ENCODE measurements at places on chromosomes 4 and X.

DNA sequence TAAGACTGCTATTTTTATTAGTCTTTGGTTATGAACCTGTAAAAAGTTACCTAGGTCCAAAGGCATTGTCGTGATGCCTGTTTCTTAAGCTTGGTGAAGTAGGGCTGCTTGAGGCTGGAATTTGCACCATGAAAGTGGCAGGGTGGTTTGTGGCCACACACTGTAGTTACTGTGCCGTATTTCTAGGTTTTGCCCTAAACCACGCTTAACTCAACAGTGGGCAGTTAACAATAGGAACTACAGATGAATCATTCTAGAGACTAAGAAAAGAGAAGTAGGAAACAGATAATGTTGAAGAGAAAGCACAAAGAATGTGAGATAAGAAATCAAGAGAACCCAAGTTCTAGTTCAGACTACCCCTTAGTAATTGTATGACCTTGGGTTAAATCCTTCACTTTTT is 11.5 kb downstream of the ETNPPL start:
- DNase-seq, result no peak

DNA sequence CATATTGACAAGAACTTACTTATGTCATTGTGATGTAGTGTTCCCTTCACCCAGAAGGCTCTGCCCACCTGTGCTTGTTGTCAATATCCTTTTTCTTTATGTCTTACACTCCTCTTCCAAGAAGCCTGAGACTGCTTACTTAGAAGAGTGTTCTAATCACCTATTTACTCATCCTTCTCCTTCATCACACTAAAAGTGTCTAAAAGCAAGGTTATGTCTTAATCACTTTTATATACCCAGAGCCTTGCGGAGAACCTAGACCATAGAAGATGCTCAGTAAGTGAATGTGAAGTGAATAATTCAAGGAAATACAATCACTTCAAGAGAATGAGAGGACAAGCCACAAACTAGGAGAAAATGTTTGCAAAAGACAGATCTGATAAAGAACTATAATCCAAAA is 177.6 kb upstream of the S100G start:
- no peak for DNase-seq

- no peak for DNase-seq
These were observed 196.8 kb upstream of the ATP6AP2 start for GRCh38 chrX:40383969-40384368.

DNA sequence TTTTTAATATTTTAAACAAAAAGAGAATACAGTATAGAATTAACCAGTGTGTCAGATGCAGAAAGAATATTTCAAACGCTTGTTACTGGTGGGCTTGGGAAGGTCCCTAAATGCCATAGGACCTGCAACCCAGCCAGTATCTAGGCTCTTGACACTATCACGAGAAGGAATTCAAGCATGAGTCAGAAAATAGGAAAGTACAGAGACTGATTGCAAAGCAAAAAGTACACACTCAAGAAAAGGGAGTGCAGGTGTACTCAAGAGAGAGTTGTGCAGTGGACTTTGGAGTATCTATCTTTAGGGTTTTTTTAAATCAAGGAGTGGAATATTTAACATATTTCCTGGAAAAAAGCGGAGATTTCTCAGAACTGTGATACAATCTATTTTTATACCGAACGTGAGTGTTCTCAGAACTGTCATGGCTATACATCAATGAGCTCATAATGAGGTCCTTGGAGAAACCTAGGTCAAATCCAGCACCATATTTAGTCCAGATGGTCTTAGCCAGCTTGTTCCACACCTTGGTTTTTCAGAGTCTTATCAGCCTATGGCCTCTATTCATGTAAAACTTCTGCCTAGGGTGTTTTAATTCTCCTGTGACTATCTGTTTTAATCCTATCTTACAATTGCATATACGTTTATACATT is 291.8 kb upstream of the FAT4 start:
- no peak for DNase-seq

Data from foreskin fibroblast (primary cell).